ENCODE measurements at places on chromosomes 11 and 22. TPM values are rescaled to one million over a fixed set of nuclear protein-coding genes. Genes with fewer than 3 reads are reported as not detected.

SLC17A6 gene
- not detected for total RNA-seq

SLC22A12 gene
- total RNA-seq = not detected

STK33 gene
- total RNA-seq = 1.1 TPM

KCNE3 gene
- not detected for total RNA-seq

ZBTB16 gene
- 0.08 TPM for total RNA-seq

PARVA gene
- total RNA-seq = 17.7 TPM

USH1C gene
- total RNA-seq = not detected

SLC15A3 gene
- total RNA-seq = 0.78 TPM

ZNF280B gene
- total RNA-seq = 0.38 TPM

PANX3 gene
- not detected for total RNA-seq

Measured in hair follicular keratinocyte (primary cell).